ENCODE measurements at places on chromosomes 11 and 22. TPM values are rescaled to one million over a fixed set of nuclear protein-coding genes. Genes with fewer than 3 reads are reported as not detected.

The RAB38 gene
- polyA plus RNA-seq = 2.3 TPM

The C11orf58 gene
- polyA plus RNA-seq = 266 TPM

The RFPL1 gene
- polyA plus RNA-seq = 1.9 TPM

The CFAP300 gene
- 7.9 TPM for polyA plus RNA-seq

The MED19 gene
- polyA plus RNA-seq = 27.3 TPM

The MN1 gene
- polyA plus RNA-seq = 27.5 TPM

The F2 gene
- not detected for polyA plus RNA-seq

The GRAMD1B gene
- 46.0 TPM for polyA plus RNA-seq

The RIMBP3B gene
- polyA plus RNA-seq = not detected

The CTSW gene
- 0.51 TPM for polyA plus RNA-seq

The SMC1B gene
- polyA plus RNA-seq = 0.08 TPM

The TNNT3 gene
- polyA plus RNA-seq = 14.8 TPM

The HEPHL1 gene
- polyA plus RNA-seq = 0.06 TPM

The C11orf42 gene
- polyA plus RNA-seq = 2.0 TPM

The LRRN4CL gene
- polyA plus RNA-seq = 0.40 TPM

The POU2AF1 gene
- 0.63 TPM for polyA plus RNA-seq

The C11orf86 gene
- 0.29 TPM for polyA plus RNA-seq

Data from spinal cord (tissue), 10 donors.